ENCODE measurements at places on chromosomes 3 and 15. TPM values are rescaled to one million over a fixed set of nuclear protein-coding genes. Genes with fewer than 3 reads are reported as not detected.

Gene SAMMSON
- total RNA-seq, result not detected

Gene ECE2
- 9.3 TPM for total RNA-seq

Gene EFCAB12
- total RNA-seq, result 0.84 TPM

Gene OIP5
- total RNA-seq, result 0.28 TPM

DNA sequence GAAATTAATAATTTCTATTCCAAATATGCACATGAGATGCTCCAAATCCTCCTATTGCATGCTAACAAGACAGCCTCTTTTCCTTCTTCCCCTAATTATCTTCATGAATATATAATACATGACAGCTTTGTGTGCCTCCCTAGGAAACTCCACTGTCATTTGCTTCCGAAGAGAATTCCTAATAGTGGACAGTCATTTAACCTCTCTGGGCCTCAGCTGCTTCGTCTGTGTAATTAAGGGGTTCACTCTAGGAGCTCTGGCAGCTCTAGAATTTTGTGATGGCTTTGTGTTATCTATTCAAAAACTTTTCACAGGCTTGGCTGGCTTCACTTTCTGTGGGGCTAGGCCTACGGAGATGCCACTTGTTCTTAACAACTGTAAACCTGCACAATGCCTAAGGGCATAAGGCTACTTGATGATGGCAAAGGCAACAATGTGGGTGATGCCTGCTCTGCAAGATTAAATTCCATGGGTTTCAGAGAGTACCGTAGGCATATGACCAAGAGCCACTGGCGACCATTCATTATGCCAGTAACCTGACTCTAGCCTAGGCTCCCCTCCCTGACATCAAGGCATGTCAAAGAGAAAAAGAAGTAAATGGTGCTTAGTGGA lies 333.8 kb upstream of the UMPS start:
- no peak for DNase-seq
- H3K4me3 ChIP-seq, result no peak overlapping the region
- no peaks in the 10 kb centered on the region for H3K4me1 ChIP-seq
- H3K27ac ChIP-seq, result no peak overlapping the region

DNA sequence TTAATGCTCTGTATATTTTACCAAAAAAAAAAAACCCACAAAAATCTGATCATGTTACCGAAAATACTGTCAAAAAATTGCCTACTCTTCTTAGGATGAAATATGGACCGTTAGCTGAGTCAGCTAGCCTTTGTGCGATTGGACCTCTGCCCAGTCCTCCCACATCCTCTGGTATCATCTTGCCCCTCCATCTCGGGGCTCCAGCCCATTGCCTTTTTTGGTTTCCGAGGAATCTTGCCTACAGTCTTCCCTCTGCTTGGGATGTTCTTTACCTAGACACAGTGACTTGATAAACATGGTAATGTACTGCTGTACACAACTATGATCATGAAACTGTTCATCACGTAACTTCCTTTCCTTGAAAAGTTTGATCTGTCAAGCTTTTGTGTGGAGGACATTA lies 371.4 kb downstream of the SV2B start:
- H3K27ac ChIP-seq, result no peak overlapping the region
- no peaks in the 10 kb centered on the region for H3K27me3 ChIP-seq
- no peaks in the 10 kb centered on the region for H3K36me3 ChIP-seq
- DNase-seq, result no peak
- H3K4me3 ChIP-seq, result no peak overlapping the region
- H3K4me1 ChIP-seq, result no peaks in the 10 kb centered on the region

DNA sequence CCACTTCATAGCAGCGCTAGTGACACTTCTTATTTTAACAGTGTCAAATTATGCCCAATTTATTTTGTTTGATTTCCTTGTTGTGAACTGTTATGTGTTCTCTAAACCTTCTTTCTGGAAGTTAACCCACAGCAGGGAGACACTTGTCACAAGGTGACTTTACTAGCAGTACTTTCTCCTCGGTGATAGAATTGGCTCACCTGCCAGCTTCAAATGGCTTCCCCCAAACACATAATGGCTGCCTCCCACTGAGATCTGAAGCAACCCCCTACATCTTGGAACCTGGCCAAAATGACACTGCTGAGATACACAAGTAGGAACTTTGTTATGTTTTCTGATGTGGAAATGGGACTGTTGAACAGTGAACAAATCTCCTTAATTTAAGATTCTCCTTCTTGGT lies 238.8 kb upstream of the DPH6 start:
- H3K4me3 ChIP-seq, result no peak overlapping the region
- no peaks in the 10 kb centered on the region for H3K4me1 ChIP-seq
- H3K27me3 ChIP-seq, result no peaks in the 10 kb centered on the region
- DNase-seq, result no peak
- no peaks in the 10 kb centered on the region for H3K36me3 ChIP-seq
- no peak overlapping the region for H3K27ac ChIP-seq

DNA sequence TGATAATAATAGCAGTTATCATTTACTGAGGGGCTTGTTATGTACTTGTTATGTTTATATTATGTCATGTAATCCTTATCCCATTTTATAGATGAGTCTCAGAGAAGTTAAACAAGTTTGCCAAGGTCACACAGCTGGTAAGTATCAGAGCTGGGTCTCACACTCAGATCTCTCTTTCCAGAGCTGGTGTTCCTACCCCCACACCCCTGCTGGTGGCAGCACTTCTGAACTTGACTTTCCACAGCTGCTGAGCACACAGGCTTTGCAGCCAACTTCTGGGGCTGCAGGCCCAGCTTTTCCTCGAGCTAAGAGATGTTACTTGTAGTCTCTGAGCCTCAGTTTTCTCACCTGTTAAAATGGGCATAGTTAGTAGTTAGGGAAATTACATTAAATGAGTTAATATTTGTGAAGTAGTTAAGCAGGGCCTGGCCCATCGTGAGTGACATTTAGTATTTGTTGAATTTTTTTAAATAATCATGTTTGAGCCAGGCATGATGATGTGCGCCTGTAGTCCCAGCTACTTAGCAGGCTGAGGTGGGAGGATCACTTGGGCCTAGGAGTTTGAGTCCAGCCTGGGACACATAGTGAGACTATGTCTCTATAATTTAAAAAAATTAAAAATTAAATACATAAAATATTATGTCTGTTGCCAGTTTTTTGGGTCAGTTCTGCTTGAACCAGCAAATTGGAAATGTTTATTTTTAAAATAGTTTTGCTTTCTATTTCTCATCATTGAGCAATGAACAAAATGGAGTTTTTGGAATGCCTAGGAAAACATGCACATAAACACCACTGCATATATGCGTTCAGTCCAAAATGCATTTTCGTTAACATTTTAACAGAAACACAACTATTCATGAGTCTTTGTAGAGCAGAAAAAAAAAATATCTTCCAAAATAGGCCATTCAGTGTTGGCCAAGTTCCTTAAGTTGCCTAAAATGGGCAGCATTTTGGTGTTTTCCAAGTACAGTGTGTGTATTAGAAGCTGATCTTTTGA lies 87.3 kb downstream of the SMAD6 start:
- H3K27ac ChIP-seq, result no peak overlapping the region
- no peaks in the 10 kb centered on the region for H3K4me1 ChIP-seq
- no peak overlapping the region for H3K4me3 ChIP-seq
- no peaks in the 10 kb centered on the region for H3K27me3 ChIP-seq
- no peak for DNase-seq

DNA sequence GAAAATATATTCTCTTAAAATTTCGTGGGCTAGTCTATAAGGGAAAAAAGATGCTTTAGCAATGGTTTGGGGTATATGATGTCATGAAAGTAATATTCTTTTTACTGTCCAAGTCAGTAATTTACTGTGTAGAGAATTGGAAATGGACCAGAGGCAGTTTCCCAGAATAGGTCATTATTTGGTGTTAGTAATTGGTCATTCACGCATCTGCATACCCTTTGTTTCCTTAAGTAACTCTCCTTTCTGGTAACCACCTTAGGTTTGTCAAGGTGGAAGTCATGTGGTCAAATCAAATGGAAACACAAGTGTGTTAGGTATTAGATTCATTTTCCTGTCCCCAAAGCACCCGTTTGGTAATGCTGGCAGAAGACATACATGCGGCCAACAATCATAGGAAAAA lies 23.9 kb downstream of the FBXO22 start:
- H3K27me3 ChIP-seq, result no peaks in the 10 kb centered on the region
- H3K4me1 ChIP-seq, result no peaks in the 10 kb centered on the region

- DNase-seq, result no peak
- H3K27me3 ChIP-seq, result no peaks in the 10 kb centered on the region
- H3K4me3 ChIP-seq, result no peak overlapping the region
- H3K4me1 ChIP-seq, result no peaks in the 10 kb centered on the region
Observed at GRCh38 chr15:57296473-57297162, 79.7 kb upstream of the CGNL1 start.

All from pancreas (tissue), 10 donors.